ENCODE measurements at places on chromosomes 11 and 22. TPM values are rescaled to one million over a fixed set of nuclear protein-coding genes. Genes with fewer than 3 reads are reported as not detected.

- H3K27me3 ChIP-seq = no peaks in the 10 kb centered on the region
- no peaks in the 10 kb centered on the region for H3K36me3 ChIP-seq
- no peaks in the 10 kb centered on the region for H3K4me1 ChIP-seq
- H3K27ac ChIP-seq = no peak overlapping the region
Observed at GRCh38 chr11:115958089-115959000, 454.1 kb upstream of the CADM1 start.

- H3K27me3 ChIP-seq = no peaks in the 10 kb centered on the region
- H3K4me1 ChIP-seq = no peaks in the 10 kb centered on the region
- DNase-seq = peak; percentile 44
- H3K4me3 ChIP-seq = peak overlapping the region; percentile 24
- H3K27ac ChIP-seq = peak overlapping the region; percentile 85
Observed at GRCh38 chr11:122156940-122157382, 40.9 kb upstream of the BLID start.

DNA sequence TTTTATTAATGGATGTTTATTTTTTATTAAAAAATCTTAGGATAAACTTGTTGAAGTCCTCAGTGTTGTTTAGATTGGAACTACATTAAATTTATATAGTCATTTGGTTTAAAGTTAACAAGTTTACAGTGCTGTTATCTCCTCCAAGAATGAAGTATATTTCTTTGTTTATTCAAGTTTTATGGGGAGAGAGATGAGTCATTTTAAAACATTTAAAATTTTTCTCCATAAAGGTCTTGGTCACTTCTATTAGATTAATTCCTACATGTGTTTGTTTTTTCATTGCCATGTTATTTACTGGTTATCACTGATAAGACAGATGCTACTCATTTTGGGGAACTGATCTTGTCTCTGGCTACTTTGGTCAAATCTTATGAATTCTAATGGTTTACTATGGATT, 429.6 kb downstream of the METTL15 start:
- no peaks in the 10 kb centered on the region for H3K36me3 ChIP-seq
- H3K27me3 ChIP-seq = no peaks in the 10 kb centered on the region
- no peak for DNase-seq

DNA sequence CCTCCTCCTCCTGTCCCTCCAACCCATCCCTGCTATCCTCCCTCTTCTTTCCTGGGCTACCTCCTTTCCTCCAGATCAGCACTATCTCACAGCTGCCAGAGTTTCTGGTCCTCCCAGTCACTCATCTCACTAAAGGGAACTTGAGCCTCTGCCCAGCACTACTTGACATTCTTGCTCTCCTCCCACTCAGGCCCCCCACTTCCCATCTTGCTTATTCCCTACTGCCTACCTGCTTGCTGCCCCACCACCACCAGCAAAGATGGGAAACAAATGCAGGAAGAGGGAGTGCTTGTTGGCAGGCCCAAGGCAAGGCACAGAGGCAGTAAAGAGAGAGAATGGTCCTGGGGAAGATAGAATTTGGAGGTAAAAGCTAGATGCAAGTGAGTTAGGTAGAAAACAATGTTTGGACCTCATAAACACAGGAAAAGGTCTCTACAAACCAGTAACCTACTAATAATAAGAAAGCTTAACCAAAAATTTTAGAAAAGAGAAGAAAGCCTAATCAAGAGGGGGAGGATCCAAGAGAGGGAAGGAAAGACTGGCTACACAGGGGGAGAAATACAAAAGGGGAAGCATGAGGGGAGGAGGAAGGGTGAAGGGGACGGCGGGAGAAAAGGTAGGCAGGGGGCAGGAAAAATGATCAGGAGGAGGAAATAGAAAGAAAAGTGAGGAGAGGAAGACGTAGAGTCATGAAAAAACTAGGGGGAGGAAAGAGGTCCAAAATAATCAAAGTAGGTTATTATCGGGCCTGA, 63.6 kb downstream of the PAK1 start:
- H3K36me3 ChIP-seq = no peaks in the 10 kb centered on the region
- H3K4me1 ChIP-seq = peaks cover 23% of the 10 kb centered on the region
- H3K27ac ChIP-seq = no peak overlapping the region
- H3K27me3 ChIP-seq = no peaks in the 10 kb centered on the region
- no peak for DNase-seq
- H3K4me3 ChIP-seq = no peak overlapping the region

- peaks cover 49% of the 10 kb centered on the region for H3K4me1 ChIP-seq
- DNase-seq = no peak
- H3K36me3 ChIP-seq = no peaks in the 10 kb centered on the region
- no peak overlapping the region for H3K4me3 ChIP-seq
Observed at GRCh38 chr11:128469220-128469619, 118.1 kb downstream of the ETS1 start.

- H3K4me3 ChIP-seq = no peak overlapping the region
- no peak overlapping the region for H3K27ac ChIP-seq
Observed at GRCh38 chr11:80084608-80085007, 643.8 kb upstream of the TENM4 start.

CAPN1 gene
- 125 TPM for total RNA-seq

OR56A1 gene
- total RNA-seq = not detected

ANO1 gene
- 1.7 TPM for total RNA-seq

GSTT2 gene
- not detected for total RNA-seq

CECR2 gene
- total RNA-seq = 3.6 TPM
